ENCODE measurements at places on chromosomes 6 and 20.

DNA sequence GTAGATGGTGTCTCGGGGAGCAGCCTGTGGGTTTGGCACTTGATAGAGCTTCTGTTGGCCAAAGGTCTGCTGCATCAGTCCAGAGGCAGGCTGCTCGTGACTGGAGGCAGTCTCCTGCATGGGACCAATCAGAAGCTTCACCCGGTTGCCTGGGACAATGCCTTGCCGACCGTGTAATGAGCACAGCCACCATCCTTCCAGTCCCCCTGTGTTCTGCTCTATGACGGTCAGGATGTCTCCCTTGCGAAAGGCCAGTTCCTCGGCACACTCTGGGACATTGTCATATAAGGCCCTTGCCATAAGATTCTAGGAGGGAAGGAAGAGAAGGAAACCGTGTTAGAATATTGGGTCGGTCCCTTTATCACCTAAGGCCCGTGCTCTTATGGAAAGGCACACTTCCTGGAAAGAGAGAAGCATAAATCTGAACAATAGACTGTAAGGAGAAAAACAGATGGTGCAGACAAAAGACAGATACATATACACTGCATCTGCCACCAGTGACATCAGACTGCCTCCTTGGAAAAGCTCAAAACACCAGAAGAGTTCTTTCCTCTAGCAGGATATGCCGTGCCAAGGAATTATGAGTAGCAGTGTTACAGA, 18.9 kb downstream of the NEDD9 start:
- DNase-seq, result peak; percentile 52

GRCh38 chr6:157831424-157832249, 8.6 kb downstream of the SNX9 start:
- no peak for DNase-seq

- DNase-seq, result no peak
These were observed 158.1 kb upstream of the ZNF184 start for GRCh38 chr6:27630727-27631608.

GRCh38 chr6:144365271-144365670, 80.1 kb downstream of the UTRN start:
- no peak for DNase-seq

- DNase-seq, result no peak
These were observed 60.0 kb upstream of the EPB41L1 start for GRCh38 chr20:36094497-36094896.

GRCh38 chr6:22141241-22141745, 155.5 kb downstream of the PRL start:
- no peak for DNase-seq
